NCI-H1105 (cell line): ENCODE measurements at places on chromosomes 12 and 14.

DNA sequence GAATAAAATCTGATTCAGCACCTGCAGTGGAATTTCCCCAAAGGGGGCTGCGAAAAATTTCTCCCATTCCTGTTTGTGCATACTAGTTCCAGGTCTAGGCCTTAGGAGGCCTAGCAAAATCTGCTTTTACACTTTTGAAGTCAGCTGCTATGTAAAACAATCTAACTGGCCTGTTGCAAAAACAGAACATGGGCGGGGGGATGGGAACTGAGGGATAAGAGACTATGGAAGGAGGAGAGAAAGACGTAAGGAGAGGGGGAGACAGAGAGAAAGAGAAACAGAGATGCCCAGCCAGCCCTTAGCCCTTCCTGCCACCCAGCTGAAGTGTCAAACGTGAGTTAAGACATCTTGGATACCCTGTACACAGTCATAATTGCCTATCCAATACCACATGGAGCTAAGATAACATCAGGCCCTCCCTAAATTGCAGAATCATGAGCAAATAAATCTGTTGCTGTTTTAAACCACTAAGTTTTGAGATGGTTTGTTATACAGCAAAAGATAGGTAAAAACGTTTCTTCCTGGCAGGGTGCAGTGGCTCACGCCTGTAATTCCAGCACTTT, 45.6 kb downstream of the SPTLC2 start:
- no peak for DNase-seq

GRCh38 chr12:12812174-12812573, 972 bp upstream of the DDX47 start:
- no peak for DNase-seq

DNA sequence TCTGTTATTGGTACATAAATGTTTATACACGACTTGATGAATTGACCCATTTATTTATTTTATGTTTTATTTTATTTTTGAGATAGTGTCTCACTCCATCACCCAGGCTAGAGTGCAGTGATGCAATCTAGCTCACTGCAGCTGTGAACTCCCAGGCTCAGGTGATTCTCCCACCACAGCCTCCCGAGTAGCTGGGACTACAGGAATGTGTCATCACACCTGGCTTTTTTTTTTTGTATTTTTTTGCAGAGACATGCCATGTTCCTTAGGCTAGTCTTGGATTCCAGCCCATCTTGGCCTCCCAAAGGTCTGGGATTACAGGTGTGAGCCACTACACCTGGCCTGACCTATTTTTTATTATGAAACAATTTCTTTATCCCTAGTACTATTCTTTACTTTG, 355.0 kb upstream of the PRICKLE1 start:
- no peak for DNase-seq

GRCh38 chr14:65038966-65039365, 52.3 kb downstream of the FNTB start:
- DNase-seq, result no peak

DNA sequence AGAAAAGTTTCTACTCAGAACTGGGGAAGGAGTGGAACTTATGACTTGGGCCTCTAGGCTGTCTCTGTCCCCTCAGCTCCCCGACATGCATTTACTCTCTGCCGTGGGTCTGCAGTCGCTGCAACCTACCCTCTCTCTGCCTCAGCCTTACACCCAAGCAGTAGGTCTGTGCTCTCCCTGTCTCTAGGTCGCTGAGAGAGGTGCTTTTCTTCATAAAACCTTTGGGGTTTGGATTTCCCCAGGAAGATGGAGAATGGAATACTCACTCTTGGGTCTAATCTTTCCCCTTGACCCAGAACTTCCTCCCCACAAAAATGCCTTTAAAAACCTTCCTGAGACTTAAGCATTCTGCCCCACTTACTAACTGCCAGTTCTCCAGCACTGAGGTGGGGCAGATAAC, 12.9 kb downstream of the GPR84 start:
- DNase-seq, result no peak

GRCh38 chr12:8609061-8609570, 3.5 kb downstream of the AICDA start:
- DNase-seq, result peak; percentile 45

DNA sequence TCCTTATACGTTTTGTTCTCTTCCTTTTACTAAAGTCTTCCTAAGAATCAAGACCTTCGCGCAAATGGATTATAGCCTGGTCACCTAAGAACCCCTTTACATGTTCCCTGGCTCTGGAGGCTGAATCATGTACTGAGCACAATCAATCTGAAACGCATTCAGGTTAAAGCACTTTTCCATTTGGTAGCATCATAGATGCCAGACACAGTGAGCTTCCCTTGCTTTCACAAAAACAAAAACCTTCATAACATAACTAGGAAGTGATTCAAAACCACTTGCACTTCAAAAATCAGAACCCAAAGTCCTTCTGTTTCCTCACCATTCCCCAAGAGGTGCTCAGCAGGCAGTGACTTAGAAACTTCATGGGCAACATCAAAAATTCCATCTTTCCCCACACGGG, 105.4 kb downstream of the CRACR2A start:
- no peak for DNase-seq

- DNase-seq, result no peak
Observed at GRCh38 chr12:104187446-104188155, 28.0 kb upstream of the TXNRD1 start.

GRCh38 chr12:59396519-59396918, 199.3 kb upstream of the SLC16A7 start:
- no peak for DNase-seq

- DNase-seq, result no peak
Observed at GRCh38 chr12:59084511-59085375, 164.4 kb upstream of the LRIG3 start.

DNA sequence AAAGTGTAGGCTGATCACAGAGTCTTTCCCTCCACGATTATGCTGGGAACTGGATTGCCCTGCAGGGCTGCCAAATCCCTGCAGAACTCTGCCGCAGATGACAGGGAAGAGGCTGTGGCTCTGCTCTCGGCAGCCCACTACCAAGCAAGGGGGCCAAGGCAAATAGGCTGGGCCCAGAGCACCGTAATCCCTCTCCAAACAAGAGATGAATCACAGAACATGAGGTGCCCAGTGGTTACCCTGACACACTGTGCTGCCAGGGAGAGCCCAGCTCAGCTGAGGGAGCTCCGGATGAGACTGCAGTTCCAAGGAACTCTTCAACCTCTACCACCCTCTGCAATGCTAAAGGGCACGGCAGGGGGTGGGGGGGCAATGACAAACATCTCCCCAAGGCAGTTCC, 33.9 kb downstream of the STON2 start:
- peak; percentile 39 for DNase-seq

- DNase-seq, result no peak
Observed at GRCh38 chr12:93567174-93567573, 5.3 kb upstream of the SOCS2 start.

DNA sequence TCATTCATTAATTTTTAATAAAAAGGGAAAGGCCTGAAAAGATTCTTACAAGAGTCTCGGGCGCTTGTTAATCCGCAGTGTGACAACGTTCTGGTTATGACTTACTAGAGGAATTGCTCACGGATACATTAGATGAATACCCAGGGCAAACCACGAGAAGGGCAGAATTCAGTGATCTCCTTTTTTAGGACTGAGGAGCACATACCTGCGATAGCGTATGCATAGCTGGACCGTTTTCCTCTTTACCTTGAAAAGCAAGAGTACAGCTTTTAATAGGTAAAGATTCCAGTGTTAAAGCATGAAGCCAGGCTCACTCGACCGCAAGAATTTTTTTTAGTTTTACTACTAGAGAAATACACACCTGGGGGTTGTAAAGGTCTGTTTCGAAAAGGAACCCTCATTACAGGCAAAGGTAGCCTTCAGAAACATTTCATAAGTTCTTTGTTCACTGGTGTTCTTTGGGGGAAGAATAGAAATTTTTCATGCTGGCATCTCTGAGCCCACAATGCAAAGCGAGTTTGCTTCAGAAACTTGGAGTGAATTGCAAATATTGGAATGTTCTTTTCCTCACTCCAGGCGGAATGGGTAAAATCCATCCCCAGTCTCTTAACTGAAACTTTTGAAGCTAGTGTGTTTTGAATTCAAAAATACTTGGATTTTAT, 953 bp downstream of the MAPK1IP1L start:
- DNase-seq, result no peak

DNA sequence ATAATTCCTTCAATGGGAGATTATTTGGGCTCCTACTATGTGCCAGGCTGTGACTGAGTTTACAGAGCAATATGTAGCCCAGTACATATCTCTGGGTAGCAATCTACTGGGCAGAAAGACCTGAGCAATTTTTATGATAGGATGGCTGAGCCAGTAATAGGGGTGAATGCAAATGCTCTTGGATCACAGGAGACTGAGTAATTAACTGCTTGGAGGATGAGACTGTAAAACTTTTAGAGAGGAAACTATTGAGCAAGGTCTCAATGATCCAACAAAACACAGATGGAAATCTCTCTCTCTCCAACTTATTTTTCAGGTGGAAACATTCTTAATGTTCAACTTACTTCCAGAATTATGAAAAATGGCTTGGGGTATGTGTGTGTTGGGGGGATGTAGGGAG, 402.2 kb downstream of the AEBP2 start:
- no peak for DNase-seq

DNA sequence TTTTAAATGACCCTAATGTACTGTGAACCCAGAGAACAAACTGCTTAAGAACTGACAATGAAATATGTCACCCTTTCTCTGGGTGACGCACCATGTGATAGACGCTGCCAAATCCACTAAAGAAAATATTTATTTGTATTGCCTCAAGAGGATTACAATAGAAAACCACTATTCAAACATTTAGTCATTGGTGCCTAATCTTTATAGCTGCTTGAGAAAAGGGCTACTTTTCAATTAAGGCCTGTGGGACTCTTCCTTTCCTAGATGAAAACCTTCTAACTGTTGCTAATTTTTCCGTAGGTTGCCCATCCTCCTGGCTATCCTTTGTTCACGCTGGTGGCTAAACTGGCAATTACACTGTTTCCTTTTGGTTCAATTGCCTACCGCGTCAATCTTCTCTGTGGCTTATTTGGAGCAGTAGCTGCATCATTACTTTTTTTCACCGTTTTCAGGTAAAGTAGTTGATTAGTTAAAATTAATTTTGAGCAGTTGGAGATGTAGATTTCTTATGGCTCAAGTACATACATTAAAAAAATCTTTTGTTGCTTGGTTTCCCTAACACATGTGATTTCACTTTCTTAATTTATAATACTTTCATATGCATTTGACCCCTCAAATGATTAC, 6.0 kb downstream of the TMEM260 start:
- no peak for DNase-seq

DNA sequence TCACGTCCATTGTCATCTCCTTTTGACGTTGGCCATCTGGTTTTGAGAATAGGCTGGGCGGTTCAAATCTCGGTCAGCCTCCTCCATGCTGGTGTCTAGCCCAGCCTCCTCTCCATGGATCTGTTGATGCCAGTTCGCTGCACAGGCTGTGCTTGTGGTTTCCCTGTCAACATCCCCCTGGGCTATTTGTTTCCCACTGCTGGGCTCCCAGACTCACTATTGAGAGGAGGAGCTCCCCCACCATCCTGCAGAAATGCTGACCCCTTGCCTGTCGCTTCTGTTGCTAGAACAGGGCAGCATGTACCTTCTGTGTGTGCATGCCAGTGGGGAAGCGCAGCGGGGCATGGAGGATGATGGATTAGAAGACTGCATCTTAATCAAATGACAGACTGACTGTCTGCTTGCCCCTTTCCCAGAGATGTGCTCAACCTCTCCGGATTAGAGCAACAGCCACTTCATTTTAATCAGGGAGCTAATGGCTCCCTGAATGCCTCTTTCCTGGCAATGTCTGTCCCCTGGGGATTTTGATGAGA, 170.5 kb downstream of the TSPAN9 start:
- DNase-seq, result no peak

- DNase-seq, result peak; percentile 73
Observed at GRCh38 chr14:92690171-92691011, 58.0 kb downstream of the LGMN start.

DNA sequence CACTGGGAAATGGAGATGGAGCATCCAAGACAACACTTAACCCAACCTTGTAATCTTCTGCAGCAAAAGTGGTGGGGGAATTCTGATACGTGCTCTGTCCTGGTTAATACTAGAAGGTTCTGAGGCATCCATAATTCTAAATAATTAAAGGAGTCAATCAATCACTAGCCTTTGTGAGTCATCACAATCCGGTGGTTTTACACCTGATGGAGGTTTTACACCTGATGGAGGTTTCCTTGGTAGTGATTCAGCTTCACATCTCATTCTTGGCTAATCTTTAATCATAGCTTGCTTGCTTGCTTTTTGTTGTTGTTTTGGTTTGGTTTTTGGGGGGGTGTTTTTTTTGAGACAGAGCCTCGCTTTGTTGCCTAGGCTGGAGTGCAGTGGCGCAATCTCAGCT, 343.4 kb downstream of the DPF3 start:
- DNase-seq, result no peak

DNA sequence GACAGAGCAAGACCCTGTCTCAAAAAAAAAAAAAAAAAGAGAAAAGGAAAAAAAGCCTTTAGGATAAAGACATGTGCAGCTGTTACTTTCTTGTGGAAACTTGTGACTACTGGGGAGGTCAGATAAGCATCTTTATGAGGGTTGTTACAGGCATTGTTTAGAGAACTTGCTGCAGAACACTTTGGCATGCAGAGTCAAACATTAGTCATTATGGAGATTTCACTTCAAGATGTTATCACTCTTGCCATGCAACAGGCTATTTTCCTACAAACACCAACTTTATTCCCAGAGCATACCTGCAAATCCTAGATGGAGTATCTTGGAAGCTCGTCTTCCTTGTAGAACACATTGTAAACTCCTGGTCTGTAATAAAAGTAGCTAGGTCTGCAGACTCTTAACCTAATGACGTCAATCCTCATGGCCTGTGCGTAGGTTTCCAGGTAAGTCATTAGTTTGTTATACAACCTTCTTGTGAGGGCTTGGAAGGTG, 36.3 kb upstream of the WDR89 start:
- DNase-seq, result no peak

DNA sequence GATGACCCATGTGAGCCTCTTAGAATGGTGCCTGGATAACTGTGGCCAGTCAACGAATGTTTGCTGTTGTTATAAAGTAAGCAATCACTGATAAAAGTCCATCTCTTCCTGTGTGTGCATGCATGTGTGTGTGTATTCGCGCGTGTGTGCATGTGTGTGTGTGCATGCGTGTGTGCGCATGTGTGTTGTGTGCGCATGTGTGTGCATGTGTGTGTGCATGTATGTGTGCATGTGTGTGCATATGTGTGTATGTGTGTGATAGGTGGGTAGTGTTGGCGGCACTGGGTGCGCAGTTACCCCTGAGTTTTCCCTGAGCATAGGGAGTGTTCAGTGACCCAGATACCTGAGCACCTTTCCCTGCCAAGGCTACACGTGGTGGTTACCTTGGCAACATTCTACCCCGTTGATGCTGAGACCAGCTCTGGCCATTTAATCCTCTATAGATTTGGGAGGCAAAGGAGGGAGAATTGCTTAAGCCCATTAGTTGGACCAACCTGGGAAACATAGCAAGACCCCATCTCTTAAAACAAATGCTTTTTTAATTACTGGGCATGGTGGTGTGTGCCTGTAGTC, 137.8 kb downstream of the SLC15A4 start:
- DNase-seq, result no peak

- no peak for DNase-seq
Observed at GRCh38 chr14:101061411-101062064, 158.0 kb upstream of the RTL1 start.
